ENCODE measurements at places on chromosomes 4 and X.

DNA sequence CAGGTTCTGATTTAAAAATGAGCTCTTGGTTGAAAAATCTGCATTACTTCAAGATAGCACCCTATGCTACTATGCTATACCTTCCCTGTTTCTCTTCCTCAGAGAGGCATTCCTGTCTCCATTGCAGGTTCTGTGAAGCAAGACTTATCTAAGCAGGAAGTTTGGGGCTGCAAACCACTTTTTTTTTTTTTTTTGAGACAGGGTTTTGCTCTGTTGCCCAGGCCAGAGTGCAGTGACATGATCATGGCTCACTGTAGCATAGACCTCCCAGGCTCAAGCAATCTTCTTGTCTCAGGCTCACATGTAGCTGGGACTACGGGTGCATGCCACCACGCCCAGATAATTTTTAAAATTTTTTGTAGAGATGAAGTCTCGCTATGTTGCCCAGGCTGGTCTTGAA lies 4.0 kb upstream of the CCNG2 start:
- ATAC-seq: no peak

GRCh38 chr4:152630324-152630723 lies 49.5 kb downstream of the TMEM154 start:
- no peak for ATAC-seq

DNA sequence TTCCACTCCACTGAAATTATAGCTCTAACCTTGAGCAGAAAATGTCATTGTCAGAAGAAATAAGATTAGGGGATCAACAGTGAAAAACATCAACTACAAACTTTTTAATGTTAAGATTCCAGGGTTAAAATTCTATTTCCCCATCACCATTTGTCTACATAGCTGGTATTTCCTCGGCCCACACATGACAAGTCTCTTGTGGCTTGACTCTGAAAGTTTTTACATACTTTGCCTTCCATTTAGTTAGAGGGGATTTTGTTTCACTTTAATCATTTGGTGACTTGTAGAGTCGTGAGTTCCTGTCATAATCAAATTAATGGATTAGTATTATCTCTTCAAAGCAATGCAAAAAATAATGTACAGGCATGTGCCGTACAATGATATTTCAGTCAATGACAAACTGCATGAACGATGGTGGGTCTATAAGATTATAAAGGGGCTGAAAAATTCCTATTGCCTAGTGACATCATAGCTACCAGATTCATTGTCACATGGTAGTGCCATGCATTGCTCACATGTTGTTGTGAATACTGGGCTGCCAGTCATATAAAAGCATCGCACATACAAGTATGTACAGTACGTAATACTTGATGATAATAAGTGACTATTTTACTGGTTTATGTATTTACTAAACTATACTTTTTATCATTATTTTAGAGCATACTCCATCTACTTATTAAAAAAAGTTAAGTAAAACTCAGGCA lies 72.0 kb downstream of the ING2 start:
- no peak for ATAC-seq

GRCh38 chr4:82398263-82398662 lies 24.5 kb upstream of the HNRNPD start:
- no peak for ATAC-seq

DNA sequence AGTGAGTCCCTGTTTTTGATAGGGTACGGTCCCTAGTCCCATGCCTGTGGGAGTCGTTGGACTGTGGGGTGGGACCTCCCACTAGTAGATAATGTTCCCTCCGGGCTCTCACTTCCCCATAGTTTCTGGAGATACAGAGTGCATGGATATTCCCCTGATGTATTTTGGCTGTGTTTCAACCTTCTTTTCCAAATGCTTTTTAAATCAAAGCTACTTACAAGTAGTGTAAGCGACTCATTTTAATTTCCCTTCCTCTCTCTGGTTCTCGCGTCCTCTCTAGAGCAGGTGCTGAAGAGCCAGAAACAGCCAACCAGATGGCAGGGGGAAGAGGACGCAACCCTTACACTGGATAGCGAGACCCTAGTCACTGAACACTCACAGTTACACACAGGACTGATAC lies 79.2 kb downstream of the ZNF827 start:
- no peak for ATAC-seq

- peak; percentile 64 for ATAC-seq
These were observed 272.0 kb upstream of the HAND2 start for GRCh38 chr4:173801876-173802661.

GRCh38 chr4:6824071-6824470 lies 41.5 kb downstream of the KIAA0232 start:
- ATAC-seq: no peak

- ATAC-seq: no peak
These were observed 279.6 kb upstream of the CLNK start for GRCh38 chr4:10963958-10964703.

- ATAC-seq: no peak
These were observed 276.7 kb downstream of the GBA3 start for GRCh38 chr4:22969287-22969896.

- ATAC-seq: no peak
These were observed 48.2 kb downstream of the THAP9 start for GRCh38 chr4:82948647-82949204.

DNA sequence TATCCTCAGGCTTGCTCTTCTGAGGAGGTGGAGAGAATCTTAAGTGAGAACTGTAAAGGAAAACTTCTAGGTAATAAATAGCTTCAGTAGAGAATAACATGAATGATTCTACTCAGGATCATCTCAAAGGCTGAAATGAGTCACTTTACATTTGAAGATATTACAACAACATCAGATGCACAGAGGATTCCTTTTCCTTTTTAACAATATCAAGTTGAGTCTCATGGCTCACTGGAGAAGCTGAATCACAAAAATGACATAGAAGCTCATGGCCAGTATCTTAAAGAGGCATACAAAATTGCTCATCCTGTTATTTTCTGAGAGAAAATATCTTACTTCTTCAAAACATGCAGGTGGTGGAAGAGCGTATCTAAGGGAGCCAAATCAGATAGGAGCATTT lies 72.5 kb upstream of the EMCN start:
- ATAC-seq: peak; percentile 31

- ATAC-seq: peak; percentile 97
These were observed 72.9 kb upstream of the ENOX2 start for GRCh38 chrX:130975947-130976346.

All from SK-N-SH treated with all-trans-retinoic acid at 6 μM for 48 hours (cell line).